ENCODE measurements at places on chromosomes 5 and 9.

DNA sequence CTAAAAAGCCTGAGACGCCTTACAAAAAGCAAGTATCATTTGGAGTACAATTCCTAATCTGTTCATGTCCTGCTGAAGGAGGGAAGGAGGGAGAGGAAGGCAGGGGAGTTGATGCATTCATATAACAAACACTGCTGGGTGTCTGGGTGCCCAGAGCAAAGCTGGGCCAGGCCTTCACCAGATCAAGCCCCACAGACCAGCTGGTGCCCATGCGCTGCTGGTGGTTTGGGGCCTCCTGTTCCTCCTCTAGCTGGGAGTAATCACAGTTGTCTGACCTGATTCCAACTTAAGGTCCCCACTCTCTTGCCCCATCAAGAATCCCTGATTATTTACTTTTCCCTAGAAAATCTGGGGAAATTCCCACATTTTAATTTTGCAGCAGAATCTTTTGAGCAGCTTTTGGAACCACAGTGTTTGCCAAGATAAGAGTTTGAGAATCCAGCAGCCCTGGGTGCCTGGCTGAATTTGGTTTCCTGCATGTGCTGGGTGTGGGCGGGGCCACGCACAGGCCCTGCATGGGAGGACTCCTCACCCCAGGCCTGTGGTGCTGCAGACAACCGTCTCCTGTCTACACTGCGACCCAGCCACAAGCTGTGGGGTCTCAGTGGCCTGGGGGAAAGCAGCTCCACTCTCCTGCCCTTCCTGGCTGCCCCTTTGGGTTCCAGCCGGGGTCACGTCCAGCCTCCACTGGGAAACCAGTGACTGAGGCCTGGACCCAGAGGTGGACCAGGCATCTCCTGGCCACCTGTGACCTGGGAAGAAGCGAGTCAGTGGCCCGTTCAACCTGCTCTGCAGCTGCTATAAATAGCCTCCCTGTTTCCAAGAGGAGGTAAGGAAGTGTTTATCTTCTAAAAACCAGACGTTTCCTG, 47.5 kb downstream of the NEURL1B start:
- no peak for DNase-seq

DNA sequence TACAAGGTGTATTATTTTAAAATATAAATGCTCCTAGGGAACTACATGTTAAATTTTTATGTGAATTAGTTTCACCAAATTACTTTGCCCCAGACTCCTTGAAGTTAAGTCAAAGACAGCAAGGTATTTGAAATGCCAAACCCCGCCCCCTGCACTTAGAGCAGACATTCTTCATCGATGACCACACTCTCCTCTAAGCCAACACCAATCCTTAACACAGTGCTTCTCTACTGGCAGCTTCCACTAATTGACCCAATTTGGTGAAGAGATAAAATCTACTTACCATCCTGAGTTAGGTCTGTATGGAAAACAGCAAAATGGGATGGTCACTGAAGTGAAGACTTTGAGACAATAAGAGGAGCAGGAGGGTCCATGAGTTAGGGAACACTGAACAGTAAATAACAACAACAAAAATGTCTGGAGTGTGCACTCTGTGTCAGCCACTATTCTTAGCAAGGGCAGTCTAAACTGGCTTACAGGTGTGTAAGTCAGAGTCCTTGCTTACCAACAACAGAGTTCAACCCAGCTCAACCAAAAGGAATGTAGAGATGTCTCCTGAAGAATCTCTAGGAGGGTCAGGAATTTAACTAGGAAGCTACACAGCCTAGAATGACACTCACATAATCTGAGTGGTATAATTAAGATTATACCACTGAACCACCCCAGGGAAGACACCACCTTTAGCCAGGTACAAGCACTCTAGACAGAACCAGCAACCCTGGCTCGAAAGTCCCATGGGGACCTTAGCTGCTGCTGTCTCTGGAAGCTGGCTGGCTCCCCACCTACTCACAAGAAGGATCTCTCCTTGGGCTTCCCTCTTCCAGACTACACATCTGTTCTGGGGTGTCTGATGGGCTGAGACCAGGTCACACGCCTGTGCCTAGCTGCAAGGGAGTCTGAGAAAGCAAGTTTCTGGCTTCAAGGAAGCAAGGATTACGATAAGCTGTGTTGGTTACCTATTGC, 8.8 kb upstream of the UBE2QL1 start:
- no peak for DNase-seq

- DNase-seq = no peak
These were observed 110.2 kb downstream of the LHX2 start for GRCh38 chr9:124121725-124122124.

DNA sequence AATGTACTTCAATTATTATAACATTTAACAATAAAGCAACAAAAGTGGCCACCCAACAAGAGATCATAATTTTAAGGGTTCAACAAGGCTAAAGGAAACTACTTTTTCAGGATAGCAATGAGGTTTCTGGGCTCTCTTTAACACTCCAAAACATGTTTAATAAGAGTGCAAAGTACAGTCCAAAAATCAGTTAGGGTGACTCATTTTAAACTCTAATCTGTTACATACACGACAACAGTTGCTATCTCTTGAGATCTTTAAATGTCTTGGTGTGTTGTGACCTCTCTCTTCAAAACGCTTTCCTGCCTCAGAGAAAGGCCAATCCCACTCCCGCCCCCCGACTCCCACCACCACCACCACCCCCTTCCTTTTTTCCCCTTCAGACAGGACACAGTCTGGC, 11.5 kb downstream of the NFIB start:
- DNase-seq = no peak

DNA sequence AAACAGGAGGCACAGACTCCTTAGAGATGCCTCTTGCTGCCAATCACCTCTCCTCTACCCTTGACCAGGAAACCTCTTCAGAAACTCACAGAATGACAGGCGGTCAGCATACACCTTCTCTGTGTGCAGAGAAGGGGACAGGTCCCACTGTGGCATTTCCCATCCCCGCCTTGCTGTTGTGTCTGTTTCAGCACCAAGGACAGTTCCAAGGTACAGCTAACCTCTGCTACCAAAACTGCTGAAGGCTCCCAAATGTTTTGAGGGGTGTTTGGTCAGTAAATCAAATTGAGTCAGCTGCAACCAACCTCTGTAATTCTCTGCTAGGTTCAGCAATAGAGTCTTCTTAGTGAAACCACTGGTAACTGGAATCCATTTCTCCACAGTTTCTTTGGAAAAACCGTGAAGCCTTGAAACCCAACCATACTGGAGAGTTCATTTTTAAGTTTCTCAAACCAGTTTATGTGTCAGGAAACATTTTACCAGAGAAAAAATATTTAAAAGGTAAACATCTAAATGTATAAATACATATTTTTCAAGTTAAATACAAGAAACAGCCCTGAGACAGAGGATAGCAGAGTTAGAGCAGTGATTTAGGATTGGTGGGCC, 122.0 kb downstream of the DRD1 start:
- no peak for DNase-seq

All from amniotic epithelial cell (primary cell).